ENCODE measurements at places on chromosomes 3 and 15.

DNA sequence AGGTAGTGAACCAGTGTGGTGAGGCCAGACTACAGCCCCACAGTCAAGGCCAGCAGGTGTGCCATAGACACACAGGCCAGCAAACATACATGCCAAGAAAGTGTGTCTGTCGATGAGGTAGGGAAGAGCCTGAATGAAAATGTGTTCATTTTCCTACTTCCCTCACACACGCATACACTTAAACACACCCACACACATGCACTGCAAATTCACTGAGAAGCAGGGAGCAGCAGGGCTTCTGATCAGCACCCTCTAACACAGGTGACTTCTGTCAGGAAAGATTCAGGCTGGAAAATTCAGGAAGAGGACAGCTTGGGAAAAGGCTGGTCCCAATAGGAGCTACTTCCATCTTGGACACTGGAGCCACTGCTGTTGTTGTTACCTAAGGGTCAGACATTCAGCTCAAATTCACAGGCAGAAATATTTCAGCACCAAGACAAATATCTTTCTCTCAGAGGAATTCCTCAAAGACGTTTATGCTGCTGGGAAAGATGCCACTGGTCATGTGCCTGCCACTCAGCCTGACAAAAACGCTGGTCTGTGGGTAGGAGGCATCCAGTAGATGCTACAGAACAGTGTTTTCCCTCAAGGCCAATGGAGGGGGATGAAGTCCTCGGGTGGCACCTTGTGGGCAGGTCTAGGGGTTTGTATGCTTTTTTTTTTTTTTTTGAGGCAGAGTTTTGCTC is 40.9 kb upstream of the LARS2 start:
- no peak for DNase-seq

GRCh38 chr15:22735781-22736180 is 50.7 kb upstream of the NIPA1 start:
- DNase-seq = no peak

- no peak for DNase-seq
These were observed 20.8 kb downstream of the AKAP13 start for GRCh38 chr15:85401108-85401774.

DNA sequence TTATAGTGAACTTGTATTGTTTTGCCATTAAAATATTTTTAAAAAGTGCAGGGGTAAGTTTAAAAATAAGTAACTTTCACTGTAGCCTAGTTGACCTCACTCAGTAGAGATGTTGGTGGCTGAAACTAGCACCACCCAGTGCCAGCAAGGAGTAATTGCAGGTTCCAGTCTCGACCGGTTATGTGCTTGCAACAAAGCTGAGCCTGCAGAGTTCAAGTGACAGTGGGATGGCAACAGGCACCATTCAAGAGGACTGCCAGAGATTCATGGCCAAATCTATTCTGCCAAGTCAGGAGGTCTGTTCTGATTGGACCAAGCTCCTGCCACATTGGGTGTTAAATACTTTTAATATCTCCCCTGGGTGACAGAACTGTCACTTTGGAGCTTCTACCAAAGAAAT is 2.7 kb downstream of the ADAMTS7 start:
- DNase-seq = no peak

Data from Daoy (cell line).